ENCODE measurements at places on chromosomes 4 and X. TPM values are rescaled to one million over a fixed set of nuclear protein-coding genes. Genes with fewer than 3 reads are reported as not detected.

Gene PDGFC
- total RNA-seq = 90.7 TPM

Gene RCHY1
- total RNA-seq = 22.4 TPM

DNA sequence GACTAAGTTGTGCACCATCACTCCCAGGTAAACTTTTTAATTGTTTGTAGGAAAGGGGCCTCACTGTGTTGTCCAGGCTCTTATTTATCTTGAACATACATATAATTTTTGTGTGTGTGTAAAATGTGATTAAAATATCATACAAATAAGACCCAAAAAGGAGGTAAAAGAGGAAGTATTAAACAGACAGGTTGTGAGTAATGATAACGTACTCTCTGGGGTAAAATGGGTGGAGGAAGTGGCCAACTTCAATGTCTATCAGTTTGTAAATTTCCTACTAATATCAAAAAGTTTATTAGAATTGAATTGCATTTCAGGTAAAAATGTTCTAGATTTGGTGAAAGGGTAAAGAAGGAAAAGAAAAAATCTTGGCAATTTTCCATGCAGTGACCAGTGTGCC lies 48.8 kb downstream of the SULT1E1 start:
- DNase-seq = no peak

GRCh38 chr4:156969101-156969500 lies 2.5 kb downstream of the PDGFC start:
- no peak for DNase-seq

- DNase-seq = no peak
Observed at GRCh38 chr4:13464973-13465372, 19.2 kb downstream of the RAB28 start.
